ENCODE measurements at places on chromosomes 2 and 18. TPM values are rescaled to one million over a fixed set of nuclear protein-coding genes. Genes with fewer than 3 reads are reported as not detected.

DNA sequence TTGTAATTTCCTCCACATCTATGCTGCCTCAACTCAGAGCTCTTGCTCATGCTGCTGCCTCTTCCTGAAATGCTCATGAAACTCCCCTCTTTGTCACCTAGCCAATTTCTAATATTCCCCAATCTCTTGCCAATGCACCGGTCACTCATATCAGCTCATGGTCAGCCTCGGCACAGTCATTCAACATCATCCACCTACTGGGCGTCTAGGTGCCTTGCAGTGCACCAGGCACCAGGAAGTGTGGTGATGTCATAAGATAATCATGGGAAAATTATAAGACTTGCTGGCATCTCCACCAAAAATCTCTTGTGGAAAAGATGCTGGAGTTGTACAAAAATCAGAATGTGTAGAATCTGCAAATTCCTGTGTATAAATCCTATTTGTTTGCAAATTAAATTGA is 52.6 kb upstream of the RAB27B start:
- no peaks in the 10 kb centered on the region for H3K4me1 ChIP-seq
- H3K4me3 ChIP-seq, result no peak overlapping the region
- no peak for DNase-seq
- H3K27me3 ChIP-seq, result no peaks in the 10 kb centered on the region

- no peak overlapping the region for H3K27ac ChIP-seq
- no peaks in the 10 kb centered on the region for H3K27me3 ChIP-seq
- DNase-seq, result no peak
Measured at GRCh38 chr18:31857526-31858106, 85.3 kb downstream of the TRAPPC8 start.

DNA sequence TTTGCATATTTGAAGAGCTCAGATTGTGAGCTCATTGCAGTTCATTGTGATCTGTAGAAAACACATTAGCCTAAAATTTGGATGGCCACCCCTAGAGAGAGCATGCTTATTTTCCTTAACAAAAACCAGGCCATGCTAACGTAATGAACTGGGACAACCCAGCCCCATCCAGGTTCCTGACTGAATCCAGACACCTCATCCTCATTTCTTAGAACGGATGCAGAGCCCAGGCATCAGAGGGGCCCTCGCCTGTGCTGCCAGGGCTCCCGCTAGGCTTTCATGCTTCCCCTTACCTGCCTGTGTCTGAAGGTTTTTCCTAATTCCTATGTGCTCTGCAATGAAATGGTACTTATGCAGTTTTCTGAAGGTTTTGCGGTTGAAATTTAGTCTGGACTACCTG is 171.1 kb downstream of the CCDC102B start:
- no peaks in the 10 kb centered on the region for H3K27me3 ChIP-seq
- DNase-seq, result no peak
- no peaks in the 10 kb centered on the region for H3K4me1 ChIP-seq
- H3K36me3 ChIP-seq, result no peaks in the 10 kb centered on the region

GRCh38 chr2:182545420-182546167 is 118.8 kb upstream of the PDE1A start:
- no peak overlapping the region for H3K27ac ChIP-seq
- no peaks in the 10 kb centered on the region for H3K27me3 ChIP-seq
- DNase-seq, result no peak
- H3K4me3 ChIP-seq, result no peak overlapping the region
- no peaks in the 10 kb centered on the region for H3K36me3 ChIP-seq

GRCh38 chr2:115161081-115161770 is 718.8 kb downstream of the DPP10 start:
- H3K4me3 ChIP-seq, result peak overlapping the region; percentile 43
- DNase-seq, result no peak
- no peaks in the 10 kb centered on the region for H3K4me1 ChIP-seq
- H3K27ac ChIP-seq, result no peak overlapping the region

GRCh38 chr18:67665266-67665665 is 148.7 kb upstream of the DSEL start:
- H3K27me3 ChIP-seq, result no peaks in the 10 kb centered on the region
- H3K27ac ChIP-seq, result no peak overlapping the region
- H3K36me3 ChIP-seq, result no peaks in the 10 kb centered on the region
- H3K4me3 ChIP-seq, result no peak overlapping the region
- DNase-seq, result no peak

- H3K4me3 ChIP-seq, result no peak overlapping the region
- no peak overlapping the region for H3K27ac ChIP-seq
- DNase-seq, result no peak
- H3K27me3 ChIP-seq, result no peaks in the 10 kb centered on the region
- no peaks in the 10 kb centered on the region for H3K4me1 ChIP-seq
Measured at GRCh38 chr2:197869501-197870111, 65.2 kb downstream of the PLCL1 start.

DNA sequence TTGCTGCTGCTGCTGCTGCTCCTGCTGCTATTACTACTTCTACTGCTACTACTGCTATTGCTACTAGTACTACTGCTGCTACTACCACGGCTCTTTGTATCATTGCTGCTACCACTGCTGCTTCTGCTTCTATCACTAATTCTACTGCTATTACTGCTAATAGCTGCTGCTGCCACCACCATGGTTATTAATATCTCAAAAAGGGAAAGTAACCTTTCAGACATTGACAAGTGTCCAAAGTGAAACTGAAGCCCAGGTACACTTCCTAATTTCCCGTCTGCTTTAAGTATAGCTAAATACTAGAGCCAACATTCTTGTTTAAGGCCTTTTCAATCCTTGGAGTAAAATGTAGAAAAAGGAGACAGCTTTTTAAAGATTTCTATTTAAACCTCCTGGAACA is 45.4 kb upstream of the EHBP1 start:
- peak overlapping the region; percentile 43 for H3K27ac ChIP-seq
- no peaks in the 10 kb centered on the region for H3K27me3 ChIP-seq
- H3K36me3 ChIP-seq, result no peaks in the 10 kb centered on the region
- H3K4me3 ChIP-seq, result no peak overlapping the region
- no peak for DNase-seq

- H3K4me1 ChIP-seq, result no peaks in the 10 kb centered on the region
- no peak overlapping the region for H3K4me3 ChIP-seq
- H3K27me3 ChIP-seq, result no peaks in the 10 kb centered on the region
- no peak for DNase-seq
- no peaks in the 10 kb centered on the region for H3K36me3 ChIP-seq
Measured at GRCh38 chr2:184419744-184420143, 178.6 kb upstream of the ZNF804A start.

- peaks cover 11% of the 10 kb centered on the region for H3K4me1 ChIP-seq
- DNase-seq, result peak; percentile 53
- H3K36me3 ChIP-seq, result no peaks in the 10 kb centered on the region
- H3K4me3 ChIP-seq, result peak overlapping the region; percentile 55
- peak overlapping the region; percentile 73 for H3K27ac ChIP-seq
Measured at GRCh38 chr2:101473911-101474701, 806 bp downstream of the RFX8 start.

- DNase-seq, result peak; percentile 46
- H3K4me3 ChIP-seq, result no peak overlapping the region
- H3K36me3 ChIP-seq, result no peaks in the 10 kb centered on the region
- H3K27me3 ChIP-seq, result no peaks in the 10 kb centered on the region
Measured at GRCh38 chr2:9779596-9780264, 63.5 kb upstream of the TAF1B start.

GRCh38 chr2:44944102-44944951 is 2.8 kb downstream of the SIX3 start:
- H3K4me3 ChIP-seq, result no peak overlapping the region
- DNase-seq, result no peak
- peaks cover 26% of the 10 kb centered on the region for H3K4me1 ChIP-seq
- H3K27me3 ChIP-seq, result peaks cover 95% of the 10 kb centered on the region
- H3K27ac ChIP-seq, result no peak overlapping the region
- H3K36me3 ChIP-seq, result no peaks in the 10 kb centered on the region

DNA sequence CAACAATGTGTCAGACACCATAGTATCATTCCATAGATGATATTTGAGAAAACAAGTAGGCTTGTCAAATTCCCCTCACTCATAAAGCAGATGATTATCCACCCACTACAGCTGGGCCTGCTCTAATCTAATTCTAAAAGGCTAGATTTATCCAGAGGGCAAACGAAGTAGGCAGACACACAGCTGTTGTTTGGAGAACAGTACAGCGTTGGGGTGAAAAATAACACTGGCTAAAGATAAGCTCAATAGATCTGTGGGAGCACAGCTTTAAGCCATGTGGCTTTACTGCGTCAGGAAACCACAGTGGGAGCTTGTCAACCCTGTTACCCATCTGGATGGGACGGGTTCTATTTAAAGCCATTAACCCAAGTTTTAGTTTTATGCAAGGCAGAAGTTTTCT is 48.9 kb upstream of the COBLL1 start:
- H3K27me3 ChIP-seq, result no peaks in the 10 kb centered on the region
- no peak for DNase-seq
- H3K36me3 ChIP-seq, result no peaks in the 10 kb centered on the region
- H3K27ac ChIP-seq, result no peak overlapping the region
- H3K4me3 ChIP-seq, result no peak overlapping the region

- no peak overlapping the region for H3K27ac ChIP-seq
- no peaks in the 10 kb centered on the region for H3K36me3 ChIP-seq
- no peak for DNase-seq
- no peaks in the 10 kb centered on the region for H3K27me3 ChIP-seq
Measured at GRCh38 chr2:167880415-167880814, 367.0 kb downstream of the STK39 start.

- no peak overlapping the region for H3K4me3 ChIP-seq
- H3K27me3 ChIP-seq, result no peaks in the 10 kb centered on the region
- DNase-seq, result no peak
- H3K36me3 ChIP-seq, result no peaks in the 10 kb centered on the region
- peaks cover 28% of the 10 kb centered on the region for H3K4me1 ChIP-seq
Measured at GRCh38 chr2:179224361-179224760, 40.3 kb downstream of the SESTD1 start.

SERPINB11 gene
- 0.77 TPM for total RNA-seq

OSBPL6 gene
- 7.9 TPM for total RNA-seq

COLEC11 gene
- 0.30 TPM for total RNA-seq

ACADL gene
- 45.4 TPM for total RNA-seq

SERPINB13 gene
- total RNA-seq, result not detected

PSMA8 gene
- not detected for total RNA-seq

PLCD4 gene
- total RNA-seq, result 1.1 TPM

CYP27A1 gene
- 273 TPM for total RNA-seq

AOX1 gene
- 36.7 TPM for total RNA-seq
